ENCODE measurements at places on chromosomes 1 and 21. TPM values are rescaled to one million over a fixed set of nuclear protein-coding genes. Genes with fewer than 3 reads are reported as not detected.
A peak's percentile ranks its signal among the peaks of the same experiment; 100 is the strongest.

Gene GUCA2B
- not detected for total RNA-seq

DNA sequence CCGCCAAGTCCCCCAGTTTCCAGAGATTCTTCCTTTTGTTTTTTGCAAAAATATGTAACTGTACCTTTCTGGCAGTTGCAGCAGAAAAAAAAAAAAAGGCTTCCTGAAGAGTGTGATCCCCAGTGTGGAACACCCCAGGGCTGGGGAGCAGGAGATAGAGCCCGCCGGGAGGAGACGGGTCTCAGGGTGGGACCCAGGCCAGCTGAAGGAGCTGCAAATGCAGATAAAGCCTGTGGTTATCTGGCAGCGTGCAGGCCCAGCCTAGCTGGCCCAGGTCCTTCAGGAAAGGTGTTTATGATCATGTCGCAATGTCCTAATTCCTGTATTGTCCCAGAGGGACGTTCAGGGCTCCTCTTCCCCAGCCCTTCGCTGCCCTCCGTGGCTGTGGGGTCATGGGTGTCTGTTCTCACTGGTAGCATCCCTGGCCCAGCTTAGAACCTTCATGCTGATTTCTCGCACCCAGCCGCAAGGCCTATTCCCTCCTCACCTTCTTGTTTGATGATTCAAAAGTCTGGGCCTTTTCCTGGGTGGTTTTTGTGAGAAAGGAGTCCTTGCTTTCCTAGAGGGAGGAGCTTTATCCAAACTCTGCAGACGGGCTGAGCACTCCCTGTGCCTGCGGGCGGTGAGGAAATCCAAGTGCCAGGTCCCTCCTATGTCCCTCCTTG is 26.2 kb downstream of the RNF187 start:
- H3K27ac ChIP-seq = no peak overlapping the region
- no peak for DNase-seq
- peaks cover 9% of the 10 kb centered on the region for H3K27me3 ChIP-seq

DNA sequence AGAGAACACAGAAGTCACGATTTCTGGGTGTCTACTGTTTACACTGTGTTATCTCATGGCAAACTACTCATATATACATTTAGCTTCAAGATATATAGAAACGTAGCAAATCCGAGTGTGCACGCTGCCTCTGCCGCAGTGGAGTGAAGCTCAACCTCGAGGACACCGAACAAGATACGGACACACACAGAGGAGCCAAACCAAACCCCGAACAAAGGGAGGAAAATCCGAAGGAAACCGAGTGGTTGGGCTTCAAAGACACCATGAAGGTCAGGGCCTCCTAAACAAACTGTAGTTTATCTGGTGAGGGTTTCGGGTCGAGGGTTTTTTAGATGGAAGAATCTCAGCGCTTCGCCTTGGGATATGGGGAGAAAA is 34.5 kb downstream of the SLC45A1 start:
- DNase-seq = no peak
- no peaks in the 10 kb centered on the region for H3K4me1 ChIP-seq
- no peak overlapping the region for H3K4me3 ChIP-seq
- peak overlapping the region; percentile 18 for H3K27ac ChIP-seq
- H3K36me3 ChIP-seq = no peaks in the 10 kb centered on the region

GRCh38 chr1:48761411-48761810 is 15.3 kb downstream of the BEND5 start:
- DNase-seq = no peak
- H3K27ac ChIP-seq = no peak overlapping the region
- peaks cover 40% of the 10 kb centered on the region for H3K4me1 ChIP-seq

GRCh38 chr1:230957580-230957989 is 21.1 kb downstream of the TTC13 start:
- no peak for DNase-seq
- H3K27ac ChIP-seq = no peak overlapping the region
- H3K27me3 ChIP-seq = no peaks in the 10 kb centered on the region
- H3K36me3 ChIP-seq = peaks cover 14% of the 10 kb centered on the region
- H3K4me1 ChIP-seq = peaks cover 8% of the 10 kb centered on the region

DNA sequence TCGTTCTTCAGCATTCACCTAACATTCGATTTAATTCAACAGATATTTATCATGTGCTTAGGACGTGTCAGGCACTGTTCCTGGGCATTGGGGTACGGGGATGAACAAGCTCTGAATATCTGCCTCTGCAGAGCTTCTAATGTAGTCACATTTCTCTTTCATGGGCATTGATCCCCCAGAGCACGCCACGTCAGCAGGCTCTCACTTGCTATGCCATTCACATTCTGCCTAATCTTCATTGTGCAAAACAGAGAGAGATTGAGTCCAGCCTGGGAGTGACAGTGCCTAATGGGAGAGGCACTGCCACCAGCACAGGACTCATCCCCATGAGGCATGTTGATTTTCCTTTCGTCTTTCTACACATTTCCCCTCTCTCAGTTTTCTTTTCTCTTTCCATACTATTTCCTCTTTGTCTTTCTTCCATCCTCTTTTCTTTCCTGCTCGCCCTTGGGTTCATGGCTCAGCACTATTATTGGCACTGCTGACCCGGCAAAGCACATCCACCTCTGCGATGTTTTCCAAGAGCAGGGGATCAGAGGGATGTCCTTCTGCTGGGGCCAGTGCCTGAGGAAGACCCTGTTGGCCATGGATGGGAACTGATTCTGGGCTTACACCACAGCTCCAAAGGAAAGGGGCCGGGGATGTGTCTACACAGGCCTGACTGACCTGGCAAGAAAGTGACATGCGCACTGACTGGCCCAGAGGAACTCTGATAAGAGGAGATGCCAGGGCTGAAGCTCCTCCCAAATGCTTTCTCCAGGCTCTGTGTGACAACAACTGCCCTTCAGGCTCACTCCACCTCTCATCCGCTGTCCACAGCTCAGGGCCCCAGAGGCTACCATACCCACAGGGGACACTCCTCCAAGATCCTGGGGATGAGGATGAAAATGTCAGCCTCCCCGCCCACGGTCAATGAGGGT is 195.9 kb downstream of the TOMM20 start:
- peaks cover 53% of the 10 kb centered on the region for H3K4me1 ChIP-seq
- H3K27me3 ChIP-seq = no peaks in the 10 kb centered on the region
- H3K27ac ChIP-seq = peak overlapping the region; percentile 84
- no peaks in the 10 kb centered on the region for H3K36me3 ChIP-seq
- no peak for DNase-seq
- no peak overlapping the region for H3K4me3 ChIP-seq

DNA sequence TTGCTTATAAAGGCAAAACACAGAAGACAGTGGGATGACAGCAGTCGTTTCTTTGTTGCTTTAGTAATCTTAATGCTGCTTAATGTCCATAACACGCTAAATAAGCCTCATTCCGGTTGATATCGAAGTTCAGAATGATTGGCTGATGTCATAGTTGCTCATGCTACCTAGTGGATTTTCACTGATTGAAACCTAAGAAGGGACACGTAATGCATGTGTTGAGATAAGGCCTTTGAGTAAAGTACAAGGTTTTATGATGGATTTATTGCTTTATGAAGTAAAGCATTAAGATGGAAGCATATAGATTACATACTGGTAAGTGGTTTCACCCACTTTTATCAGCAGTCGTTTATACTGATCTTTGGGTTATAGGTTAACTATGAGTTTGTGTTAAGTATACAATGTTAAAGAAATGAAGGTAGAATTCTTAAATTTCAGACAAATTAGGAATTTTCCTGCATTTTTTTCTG is 25.1 kb downstream of the IARS2 start:
- H3K27ac ChIP-seq = no peak overlapping the region
- no peak overlapping the region for H3K4me3 ChIP-seq
- no peaks in the 10 kb centered on the region for H3K27me3 ChIP-seq

DNA sequence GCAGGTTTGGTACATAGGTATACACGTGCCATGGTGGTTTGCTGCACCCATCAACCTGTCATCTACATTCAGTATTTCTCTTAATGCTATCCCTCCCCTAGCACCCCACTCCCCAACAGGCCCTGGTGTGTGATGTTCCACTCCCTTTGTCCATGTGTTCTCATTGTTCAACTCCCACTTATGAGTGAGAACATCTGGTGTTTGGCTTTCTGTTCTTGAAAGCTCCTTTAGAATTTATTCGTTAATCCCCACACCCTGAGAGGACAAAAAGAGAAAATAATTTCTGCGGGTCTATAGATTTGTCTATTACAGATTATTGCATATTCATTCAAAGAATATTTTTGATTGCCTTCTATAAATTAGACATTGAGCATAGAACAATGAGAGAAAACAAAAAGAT is 455.5 kb downstream of the PLPP3 start:
- no peak overlapping the region for H3K4me3 ChIP-seq
- H3K27me3 ChIP-seq = no peaks in the 10 kb centered on the region
- no peaks in the 10 kb centered on the region for H3K4me1 ChIP-seq
- H3K36me3 ChIP-seq = no peaks in the 10 kb centered on the region

GRCh38 chr1:76677416-76678405 is 189.6 kb upstream of the ST6GALNAC5 start:
- peaks cover 2% of the 10 kb centered on the region for H3K27me3 ChIP-seq
- no peak overlapping the region for H3K4me3 ChIP-seq
- H3K36me3 ChIP-seq = no peaks in the 10 kb centered on the region
- no peaks in the 10 kb centered on the region for H3K4me1 ChIP-seq

- H3K4me3 ChIP-seq = no peak overlapping the region
- peaks cover 5% of the 10 kb centered on the region for H3K4me1 ChIP-seq
- no peak for DNase-seq
- H3K27me3 ChIP-seq = no peaks in the 10 kb centered on the region
- no peak overlapping the region for H3K27ac ChIP-seq
Measured at GRCh38 chr1:63630666-63631065, 37.5 kb downstream of the PGM1 start.

Gene OTUD7B
- 16.1 TPM for total RNA-seq

All from activated CD8-positive, alpha-beta T cell treated with anti-CD3 and anti-CD28 coated beads for 36 hours (primary cell).